Activated T-cell treated with anti-CD3 and anti-CD28 coated beads for 24 hours (primary cell): ENCODE measurements at places on chromosomes 13 and 19.

DNA sequence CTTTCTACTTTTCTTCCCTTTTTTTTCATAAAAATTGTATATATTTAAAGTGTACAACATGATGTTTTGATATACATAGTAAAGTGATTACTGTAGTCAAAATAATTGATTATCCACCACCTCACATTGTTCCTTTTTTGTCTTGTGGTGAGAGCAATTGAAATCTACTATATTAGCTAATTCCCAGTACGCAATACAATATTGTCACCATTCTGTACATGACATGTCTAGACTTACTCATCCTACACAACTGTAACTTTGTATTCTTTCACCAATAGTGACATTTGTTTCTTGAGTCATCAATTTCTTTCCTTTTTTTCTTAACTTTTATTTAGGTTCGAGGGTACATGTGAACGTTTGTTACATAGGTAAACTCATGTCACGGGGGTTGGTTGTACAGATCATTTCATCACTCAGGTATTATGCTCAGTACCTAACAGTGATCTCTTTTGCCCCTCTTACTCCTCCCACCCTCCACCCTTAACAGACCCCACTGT, 265.2 kb downstream of the KCNRG start:
- DNase-seq: no peak

DNA sequence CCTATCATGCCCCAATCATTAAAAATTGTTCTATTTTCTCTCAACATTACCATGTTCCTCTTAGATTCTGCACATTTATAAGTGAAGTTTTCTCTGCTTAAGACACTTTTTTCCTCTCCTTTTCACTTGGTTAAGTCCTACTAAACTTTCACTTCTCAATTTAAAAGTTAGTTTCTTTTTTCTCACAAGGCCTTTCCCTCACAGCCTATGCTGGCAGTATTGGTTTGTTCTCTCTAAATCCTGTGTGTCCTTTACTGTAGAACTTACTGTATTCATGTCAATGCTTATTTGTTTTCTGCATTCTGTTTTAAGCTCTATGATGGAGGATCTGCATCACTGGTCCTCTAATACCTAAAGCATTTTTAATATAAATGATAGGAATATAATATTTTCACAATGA, 2816.6 kb downstream of the PCDH9 start:
- DNase-seq: no peak

GRCh38 chr13:22081430-22081829, 410.6 kb downstream of the FGF9 start:
- no peak for DNase-seq

- no peak for DNase-seq
These were observed 6.7 kb upstream of the ZNF606 start for GRCh38 chr19:58009301-58009665.

- no peak for DNase-seq
These were observed 3.9 kb upstream of the GSK3A start for GRCh38 chr19:42246143-42246921.
